ENCODE measurements at places on chromosomes 2 and 18.

- DNase-seq, result no peak
These were observed 347.6 kb upstream of the VRK2 start for GRCh38 chr2:57698935-57699449.

DNA sequence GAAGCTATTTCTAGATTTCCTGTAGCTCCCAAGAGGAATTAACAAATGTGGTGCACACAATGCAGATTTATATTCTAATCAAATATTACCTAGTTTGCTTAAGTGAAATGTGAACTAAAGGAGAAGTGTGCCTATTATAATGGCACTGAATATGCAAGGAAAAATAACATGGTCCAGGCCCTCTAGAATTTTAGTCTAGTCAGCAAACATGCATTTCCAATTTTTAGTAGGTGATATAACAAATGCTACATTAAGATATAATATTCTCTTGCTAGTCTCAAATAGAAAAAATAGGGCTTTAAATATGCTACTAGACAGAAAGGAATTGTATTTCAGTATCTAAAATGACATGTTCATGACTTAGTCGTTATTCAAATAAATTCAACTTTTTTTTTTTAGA, 689.5 kb downstream of the TMEM182 start:
- no peak for DNase-seq

GRCh38 chr2:182242609-182243008, 184.2 kb downstream of the PDE1A start:
- DNase-seq, result no peak

DNA sequence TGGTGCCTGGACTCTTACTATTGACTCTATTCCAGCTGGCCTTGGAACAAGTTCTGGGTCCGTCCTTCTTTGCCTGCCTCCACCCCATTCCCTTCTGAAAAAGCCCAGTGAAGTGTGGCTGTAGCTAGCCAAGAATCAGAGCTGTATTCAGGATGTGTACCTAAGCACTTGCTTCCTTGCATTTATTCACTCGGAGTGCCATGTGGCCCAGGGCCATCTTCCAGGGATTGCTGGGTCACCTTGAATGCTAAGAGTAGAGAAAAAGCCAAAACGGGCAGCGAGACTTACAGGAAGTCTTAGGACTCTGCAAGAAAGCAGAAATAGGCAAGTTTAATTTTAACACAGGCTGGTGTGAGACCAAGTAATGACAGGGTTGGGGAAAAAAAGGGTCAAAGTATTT, 4.1 kb downstream of the ITGA6 start:
- peak; percentile 40 for DNase-seq

GRCh38 chr2:84137034-84137433, 322.0 kb downstream of the SUCLG1 start:
- DNase-seq, result no peak

- DNase-seq, result no peak
These were observed 104.1 kb downstream of the CHN1 start for GRCh38 chr2:174901075-174901474.

DNA sequence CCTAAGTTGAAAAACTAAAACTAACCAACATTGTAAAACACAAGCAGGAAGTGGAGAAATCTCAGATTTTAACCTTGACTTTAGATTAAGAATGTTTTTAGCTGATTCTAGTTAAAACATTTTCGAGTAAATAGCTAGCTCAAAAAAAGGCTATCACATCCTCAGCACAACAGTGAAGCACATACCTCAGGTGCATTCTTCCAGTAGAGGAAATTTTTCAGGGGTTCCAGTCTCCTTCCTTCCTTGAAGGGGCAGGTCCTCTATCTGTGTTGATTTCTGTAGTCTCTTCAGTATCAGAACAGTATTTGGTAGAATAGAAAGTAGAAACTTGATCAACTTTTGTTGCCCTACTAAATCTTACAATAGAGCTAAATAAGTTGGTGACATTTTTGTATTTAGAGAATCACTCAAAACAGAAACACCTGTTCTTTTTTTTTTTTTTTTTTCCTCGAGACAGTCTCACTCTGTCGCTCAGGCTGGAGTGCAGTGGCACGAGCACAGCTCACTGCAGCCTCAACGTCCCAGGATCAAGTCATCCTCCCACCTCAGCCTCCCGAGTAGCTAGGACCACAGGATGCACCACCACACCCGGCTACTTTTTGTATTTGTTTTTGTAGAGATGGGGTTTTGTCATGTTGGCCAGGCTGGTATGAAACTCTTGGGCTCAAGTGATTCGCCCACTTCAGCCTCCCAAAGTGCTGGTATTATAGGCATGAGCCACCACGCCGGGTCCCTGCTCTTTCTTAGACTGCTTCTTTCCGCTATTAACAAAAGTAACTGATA, 6.9 kb upstream of the GPR155 start:
- DNase-seq, result no peak

- DNase-seq, result peak; percentile 47
These were observed 74.3 kb downstream of the ICOS start for GRCh38 chr2:204010628-204011560.

DNA sequence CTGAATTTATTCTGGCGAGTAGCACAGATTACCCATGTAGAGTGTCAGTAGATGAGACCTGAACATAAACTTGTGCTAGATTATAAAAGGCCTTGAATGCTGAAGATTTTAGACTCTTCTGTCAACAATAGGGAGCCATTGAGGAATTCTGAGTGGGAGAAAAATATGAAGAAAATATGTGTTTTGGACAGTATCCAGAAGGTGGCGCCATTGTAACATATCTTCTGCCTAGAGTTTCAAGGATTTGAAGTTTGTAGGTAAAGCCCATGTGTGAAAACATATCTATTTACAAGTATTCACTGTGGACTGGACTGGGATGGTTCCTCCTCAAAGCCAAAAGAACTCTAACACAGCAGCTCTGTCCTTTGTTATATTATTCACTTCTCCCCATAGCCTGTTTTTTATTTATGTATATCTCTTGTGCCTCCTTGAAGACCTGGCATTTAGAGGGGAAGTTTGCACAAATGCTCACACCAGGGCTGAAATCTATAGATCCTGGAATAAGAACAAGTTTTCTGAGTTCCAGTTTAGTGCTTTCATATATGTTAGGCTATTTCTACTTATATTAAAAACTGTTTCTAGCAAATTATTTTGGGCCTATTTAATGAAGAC, 124.9 kb downstream of the RDH14 start:
- peak; percentile 52 for DNase-seq

- no peak for DNase-seq
These were observed 100.8 kb downstream of the OSBPL6 start for GRCh38 chr2:178295115-178295514.

DNA sequence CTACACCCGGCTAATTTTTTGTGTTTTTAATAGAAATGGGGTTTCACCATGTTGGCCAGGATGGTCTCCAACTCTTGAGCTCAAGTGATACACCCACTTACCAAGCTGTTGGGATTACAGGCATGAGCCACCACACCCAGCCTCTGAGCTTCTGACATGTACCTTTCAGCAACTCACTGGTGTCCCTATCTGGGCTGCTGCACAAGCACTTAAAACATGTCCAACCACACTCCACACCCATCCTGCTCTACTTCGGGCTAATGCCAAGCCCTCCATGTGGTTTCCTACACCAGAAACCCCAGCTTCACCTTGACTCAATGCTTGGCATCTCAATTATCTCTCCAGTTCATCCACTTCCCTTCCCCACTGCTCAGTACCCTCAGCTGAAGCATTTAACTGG, 22.4 kb upstream of the ARMC9 start:
- no peak for DNase-seq

DNA sequence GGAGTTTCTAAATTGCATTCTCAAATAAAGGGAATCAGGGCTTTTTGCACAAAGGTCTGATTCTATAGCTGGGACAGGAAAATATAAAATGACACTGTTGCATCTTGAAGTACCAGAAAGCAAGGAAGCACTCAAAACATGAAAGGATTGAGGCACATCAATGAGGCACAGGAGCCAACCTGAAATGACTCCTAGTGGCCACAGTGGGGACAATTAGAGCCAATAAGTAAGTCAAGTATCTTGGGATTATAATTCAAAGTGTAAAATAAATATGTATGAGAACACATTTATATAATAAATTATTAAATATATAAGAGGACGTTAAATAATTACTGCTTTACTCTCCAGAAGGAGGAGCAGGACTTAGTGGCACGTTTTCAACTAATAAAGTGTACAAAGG, 1259.5 kb upstream of the CDH2 start:
- DNase-seq, result no peak

DNA sequence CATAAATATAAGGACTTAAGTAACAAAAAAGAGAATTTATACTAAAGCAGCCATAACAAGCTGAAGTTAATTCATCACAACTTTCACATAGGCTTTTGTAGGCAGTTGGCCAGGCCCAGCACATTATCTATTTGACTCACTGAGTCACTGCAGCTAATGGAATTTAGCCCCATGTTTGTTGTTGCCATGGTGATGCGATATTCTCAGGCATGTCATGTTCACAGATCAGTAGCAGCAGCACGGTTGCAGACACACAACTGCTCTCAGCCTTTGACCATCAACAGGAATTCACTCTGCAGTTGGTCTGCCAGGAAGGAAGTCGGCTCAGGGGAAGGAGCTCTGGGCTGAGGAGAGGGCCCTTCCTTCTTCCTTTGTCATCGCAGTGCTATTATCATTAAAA, 639.8 kb downstream of the TMEM182 start:
- no peak for DNase-seq

DNA sequence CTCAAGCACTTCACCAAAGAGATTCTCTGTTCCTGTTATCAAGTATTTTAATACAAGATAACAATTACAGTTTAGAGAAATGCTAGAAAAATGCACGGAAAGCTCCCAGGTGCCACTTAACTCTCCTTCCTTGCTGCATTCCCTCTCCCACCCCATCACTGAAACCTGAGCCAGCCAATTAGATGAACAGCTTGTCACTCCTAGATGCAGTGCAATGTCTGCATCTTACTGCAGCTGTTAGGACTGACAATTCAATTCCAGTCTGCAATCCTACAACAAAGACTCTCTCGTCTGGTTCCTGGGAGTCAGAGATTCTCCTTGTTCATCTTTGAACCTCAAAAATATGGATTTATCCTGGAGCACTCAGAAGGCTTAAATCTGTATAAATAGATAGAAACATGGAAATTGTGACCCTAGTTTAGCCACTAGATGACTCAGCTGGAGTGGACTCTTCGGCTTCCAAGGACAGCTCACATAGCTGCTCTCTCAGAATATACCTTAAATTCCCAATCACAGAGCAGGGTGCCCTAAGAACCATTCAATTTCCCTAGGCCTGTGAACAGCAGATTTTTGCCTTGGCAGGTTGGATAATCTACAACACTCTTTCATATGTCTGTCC, 311.1 kb downstream of the NRXN1 start:
- no peak for DNase-seq

GRCh38 chr18:58865701-58866065, 1.0 kb downstream of the ZNF532 start:
- no peak for DNase-seq

DNA sequence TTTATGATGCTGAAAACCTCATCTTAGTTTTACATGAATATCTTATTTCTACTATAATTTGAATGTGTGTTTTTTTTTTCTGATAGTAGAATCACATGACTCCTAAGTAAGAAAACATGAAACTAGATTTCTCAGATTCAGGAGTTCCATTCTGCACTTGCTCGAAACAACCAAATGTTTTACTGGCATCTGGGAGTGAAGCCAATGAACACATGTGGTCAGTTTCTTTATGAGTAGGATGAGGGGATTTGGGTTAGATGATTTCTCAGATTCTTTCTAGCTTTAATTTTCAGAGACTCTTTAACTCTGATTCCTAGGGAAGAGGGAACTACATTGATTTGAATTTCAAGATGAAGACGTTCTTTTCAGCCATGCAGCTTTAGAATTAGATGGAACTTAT, 225.0 kb upstream of the NT5C1B start:
- no peak for DNase-seq

DNA sequence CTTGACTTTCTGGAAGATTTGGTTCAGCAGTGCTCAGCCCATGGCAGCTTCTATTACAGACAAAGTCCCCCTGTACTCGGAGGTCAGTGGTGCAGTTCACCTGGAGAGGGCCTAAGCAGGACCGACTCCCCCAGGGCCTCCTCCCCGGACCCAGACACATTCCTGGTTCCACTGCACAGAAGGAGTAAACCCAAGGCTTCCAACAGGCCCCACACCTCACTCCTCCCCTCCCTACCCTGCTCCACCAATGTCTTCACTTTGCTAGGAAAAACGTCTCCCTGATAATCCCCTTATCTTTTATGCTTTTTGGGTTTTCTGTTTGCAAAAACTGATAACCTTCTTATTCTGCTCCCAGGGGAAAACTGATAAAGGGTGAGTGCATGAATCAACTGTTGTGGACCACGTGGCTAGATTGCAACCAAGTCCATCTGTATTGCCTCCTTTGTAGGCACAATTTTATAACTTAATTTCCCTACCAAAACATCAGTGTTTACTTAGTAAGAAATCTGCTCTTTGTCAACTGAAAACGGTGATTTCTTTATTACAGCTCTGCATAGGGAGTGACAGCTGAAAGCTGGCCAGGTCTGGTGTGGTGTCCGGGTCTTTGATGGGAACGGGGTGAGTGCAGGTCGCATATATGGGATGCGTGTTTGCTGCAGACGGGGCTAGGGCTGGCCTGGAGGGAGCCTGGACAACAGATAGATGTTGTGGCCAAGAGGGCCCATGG, 202.5 kb downstream of the GLI2 start:
- DNase-seq, result no peak

DNA sequence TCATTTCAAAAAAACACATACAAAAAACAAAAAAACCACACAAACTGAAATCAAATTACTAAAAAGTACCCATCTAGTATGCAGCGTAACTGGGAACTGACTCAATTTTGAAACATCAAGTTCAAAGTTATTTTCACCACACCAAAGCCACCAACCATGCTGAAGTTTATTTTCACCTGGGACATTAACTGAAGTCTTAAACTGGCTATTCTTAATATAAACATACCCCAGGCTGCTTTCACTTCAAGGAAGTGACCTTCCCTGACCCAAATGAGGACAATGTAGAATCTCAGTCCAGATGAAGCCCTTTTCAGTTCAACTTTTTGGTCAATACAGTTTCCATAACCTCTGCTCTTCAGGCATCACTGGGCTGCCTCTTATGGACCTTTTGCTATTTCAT, 84.6 kb downstream of the PIGN start:
- no peak for DNase-seq

GRCh38 chr18:23377669-23378301, 75.3 kb upstream of the RIOK3 start:
- no peak for DNase-seq

GRCh38 chr2:238498691-238499295, 72.1 kb downstream of the ASB1 start:
- DNase-seq, result no peak

DNA sequence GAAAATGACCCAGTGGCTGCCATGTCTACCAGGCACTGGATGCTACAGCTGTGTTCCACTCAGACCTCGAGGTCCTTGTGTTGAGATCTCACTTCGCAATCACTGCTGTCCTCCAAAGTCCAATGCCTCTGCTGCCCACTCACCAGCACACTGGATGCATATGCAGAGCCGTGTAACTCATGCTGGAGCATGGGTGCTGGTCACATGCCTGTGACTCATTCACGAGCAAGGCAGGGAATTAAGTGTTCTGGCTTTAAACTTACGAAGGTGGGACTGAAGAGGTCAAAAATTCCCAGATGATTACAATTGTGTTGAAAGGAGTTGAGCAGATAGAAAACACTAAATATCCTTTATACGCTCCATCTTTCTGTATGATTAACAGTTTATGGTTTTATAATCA, 417.5 kb downstream of the NUP35 start:
- DNase-seq, result no peak

GRCh38 chr18:40186677-40187076, 1768.4 kb upstream of the PIK3C3 start:
- DNase-seq, result no peak
